ENCODE measurements at places on chromosomes 16 and 17. TPM values are rescaled to one million over a fixed set of nuclear protein-coding genes. Genes with fewer than 3 reads are reported as not detected.

DNA sequence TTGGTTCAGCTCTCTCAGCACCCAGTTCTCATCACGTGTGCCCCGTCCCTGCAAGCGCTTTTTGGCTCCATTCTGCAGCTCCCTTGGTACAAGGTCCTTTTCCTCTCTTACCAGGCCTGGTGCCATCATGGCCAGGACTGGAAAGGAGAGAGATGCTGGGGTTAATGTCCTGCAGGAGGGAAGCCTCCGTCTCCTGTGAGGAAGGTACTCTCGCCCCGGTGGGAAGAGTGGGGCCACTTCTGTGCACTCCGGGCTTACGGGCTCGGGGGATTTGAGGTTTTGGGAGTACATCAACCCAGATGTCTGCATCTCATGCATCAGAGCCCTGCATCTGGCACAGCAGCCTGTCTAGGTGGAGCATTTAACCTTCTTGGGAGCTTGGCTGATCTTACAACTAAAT lies 10.1 kb downstream of the CTRB2 start:
- peaks cover 4% of the 10 kb centered on the region for H3K4me1 ChIP-seq
- no peak overlapping the region for H3K4me3 ChIP-seq

DNA sequence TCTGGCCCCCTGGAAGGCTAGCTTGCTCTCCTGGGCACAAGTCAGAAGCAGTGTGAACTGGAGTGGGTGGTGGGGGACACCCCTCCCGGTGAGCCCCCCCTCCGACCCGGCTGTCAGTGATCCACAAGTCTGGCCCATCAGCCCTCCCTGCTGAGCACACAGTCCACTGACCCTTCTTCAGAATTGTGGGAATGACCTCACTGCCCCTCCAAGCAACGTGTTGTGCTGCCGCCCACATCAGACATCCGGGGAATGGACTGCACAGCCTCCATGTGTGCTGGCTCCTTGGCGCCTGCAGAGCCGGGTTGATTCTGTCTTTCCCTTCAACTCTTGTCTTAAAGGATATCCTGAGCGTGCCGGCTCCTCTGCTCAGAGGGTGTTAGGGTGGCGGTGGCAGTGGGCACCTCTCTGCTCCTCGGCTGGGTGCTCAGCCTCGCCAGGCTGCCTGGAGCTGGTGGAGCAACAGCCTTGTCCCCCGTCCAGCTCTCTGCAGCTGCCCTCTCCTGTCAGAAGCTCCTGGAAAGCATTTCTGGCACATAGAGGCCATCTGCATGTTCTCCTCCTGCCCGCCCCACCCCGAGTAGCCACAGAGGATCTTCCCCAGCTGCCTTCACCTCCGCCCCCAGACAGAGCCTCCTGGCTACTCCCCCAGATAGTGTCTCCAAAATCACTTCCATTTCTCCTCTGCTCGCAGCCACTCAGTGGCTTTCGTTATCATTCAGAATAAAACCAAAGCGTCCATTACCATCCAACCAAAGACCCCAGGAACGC lies 19.8 kb downstream of the NPTX1 start:
- no peak overlapping the region for H3K27ac ChIP-seq
- no peak overlapping the region for H3K4me3 ChIP-seq
- H3K36me3 ChIP-seq = no peaks in the 10 kb centered on the region
- DNase-seq = no peak

DNA sequence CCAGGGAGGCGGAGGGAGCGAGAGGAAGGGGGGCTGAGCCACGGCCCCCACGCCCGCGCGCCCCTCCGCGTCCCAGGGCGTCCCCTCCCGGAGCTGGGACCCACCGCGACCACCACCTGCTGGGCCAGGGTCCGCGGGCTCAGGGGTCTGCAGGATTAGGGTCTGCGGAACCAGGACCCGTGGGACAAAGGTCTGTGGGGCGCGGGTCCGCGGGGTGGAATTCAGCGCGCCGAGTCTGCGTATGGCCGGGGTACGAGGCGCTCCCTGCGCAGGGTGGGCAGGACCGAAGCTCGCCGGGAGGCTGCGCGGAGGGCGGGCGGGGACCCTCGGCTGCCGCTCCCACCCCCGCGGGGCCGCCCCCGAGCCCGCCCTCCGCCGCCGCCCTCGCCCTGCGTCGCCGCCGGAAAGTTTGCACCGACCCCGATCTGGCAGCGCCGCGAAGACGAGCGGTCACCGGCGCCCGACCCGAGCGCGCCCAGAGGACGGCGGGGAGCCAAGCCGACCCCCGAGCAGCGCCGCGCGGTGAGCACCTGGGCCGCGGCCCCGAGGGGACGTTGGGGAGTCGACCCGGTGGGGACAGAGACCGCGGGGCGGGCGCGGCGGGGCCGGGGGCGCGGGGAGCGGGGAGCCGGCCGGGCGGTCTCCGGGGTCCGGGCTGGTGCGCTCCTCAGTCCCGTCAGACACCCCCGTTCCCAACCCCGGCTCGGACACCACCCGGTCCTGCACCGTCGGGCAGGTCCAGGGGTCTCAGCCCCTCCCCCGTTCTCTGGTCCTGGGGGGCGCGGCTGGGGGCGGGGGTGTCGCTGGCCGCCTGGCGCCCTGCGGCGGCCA lies at the start of gene GCGR:
Gene GCGR (plus strand): TSS at position 423 of the 831 bp plus-strand sequence. CDS start 4,869 bp downstream, outside the sequence.
- H3K27me3 ChIP-seq = peaks cover 17% of the 10 kb centered on the region
- no peaks in the 10 kb centered on the region for H3K4me1 ChIP-seq
- H3K4me3 ChIP-seq = no peak within 1 kb of the TSS
- DNase-seq = no peak

- no peaks in the 10 kb centered on the region for H3K36me3 ChIP-seq
- DNase-seq = no peak
- no peaks in the 10 kb centered on the region for H3K4me1 ChIP-seq
- H3K27me3 ChIP-seq = no peaks in the 10 kb centered on the region
- H3K27ac ChIP-seq = no peak overlapping the region
- no peak overlapping the region for H3K4me3 ChIP-seq
Observed at GRCh38 chr16:78596348-78596995, 497.0 kb downstream of the WWOX start.

The MSI2 gene
- total RNA-seq = 145 TPM

DNA sequence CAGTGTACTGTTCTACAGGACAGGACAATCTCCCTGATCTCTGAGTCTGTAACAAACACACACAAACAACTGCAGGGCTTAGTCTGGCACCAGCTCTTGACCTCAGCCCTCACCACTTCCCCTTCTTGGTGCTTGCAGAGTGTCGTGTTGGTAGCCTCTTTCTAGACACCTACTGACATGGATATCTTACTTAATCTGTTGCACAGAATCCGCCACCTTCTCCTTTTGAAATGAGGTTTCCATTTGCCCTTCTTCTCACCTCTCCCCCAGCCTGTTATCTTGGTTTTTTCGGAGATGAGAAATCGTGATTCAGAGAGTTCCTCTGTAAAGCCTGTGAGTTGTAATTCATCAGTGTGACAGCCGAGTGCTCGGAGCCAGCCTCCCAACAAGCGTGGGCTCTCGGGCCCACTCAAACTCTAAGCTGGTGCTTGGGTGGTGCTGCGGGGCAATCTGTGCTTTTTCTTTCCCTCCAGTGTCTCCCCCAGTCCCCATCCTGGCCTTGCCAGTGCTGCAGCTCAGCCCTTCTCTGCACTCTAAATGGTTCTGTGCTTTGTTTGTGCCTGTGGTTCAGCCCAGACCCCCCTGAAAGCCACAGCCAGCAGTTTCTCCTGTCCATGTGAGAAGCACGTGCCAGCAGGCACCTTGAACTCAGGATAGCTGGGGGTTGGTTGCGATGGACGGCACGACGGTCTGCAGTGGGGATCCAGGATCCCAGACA lies 28.1 kb downstream of the KIAA0513 start:
- DNase-seq = peak; percentile 75
- H3K4me3 ChIP-seq = peak overlapping the region; percentile 6
- H3K4me1 ChIP-seq = peaks cover 36% of the 10 kb centered on the region
- H3K27ac ChIP-seq = peak overlapping the region; percentile 85
- no peaks in the 10 kb centered on the region for H3K36me3 ChIP-seq
